Testis (tissue), 5 donors: ENCODE measurements at places on chromosomes 13 and 19.

DNA sequence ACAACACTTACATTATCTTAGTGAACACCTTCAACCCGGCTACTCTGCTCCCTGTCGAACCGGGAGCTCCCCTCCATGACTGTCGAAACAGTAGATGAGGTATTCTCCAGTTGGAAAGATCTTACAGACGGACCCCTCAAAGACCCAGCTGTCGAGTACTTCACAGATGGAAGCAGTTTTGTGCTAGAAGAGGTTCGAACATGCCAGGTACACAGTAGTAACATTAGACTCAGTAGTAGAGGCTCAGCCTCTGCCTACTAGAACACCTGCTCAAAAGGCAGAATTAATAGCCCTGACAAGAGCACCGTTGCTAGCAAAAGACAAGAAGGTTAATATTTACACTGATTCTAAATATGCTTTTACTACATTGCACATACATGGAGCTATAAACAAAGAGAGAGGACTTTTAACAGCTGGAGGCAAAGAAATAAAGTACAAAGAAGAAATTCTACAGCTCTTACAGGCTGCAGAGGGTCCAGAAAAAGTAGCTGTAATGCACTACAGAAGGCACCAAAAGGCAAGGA lies 13.6 kb upstream of the SLC15A1 start:
- DNase-seq = no peak
- no peaks in the 10 kb centered on the region for H3K27me3 ChIP-seq
- no peaks in the 10 kb centered on the region for H3K36me3 ChIP-seq
- no peak overlapping the region for H3K4me3 ChIP-seq
- H3K27ac ChIP-seq = no peak overlapping the region
- no peaks in the 10 kb centered on the region for H3K4me1 ChIP-seq

DNA sequence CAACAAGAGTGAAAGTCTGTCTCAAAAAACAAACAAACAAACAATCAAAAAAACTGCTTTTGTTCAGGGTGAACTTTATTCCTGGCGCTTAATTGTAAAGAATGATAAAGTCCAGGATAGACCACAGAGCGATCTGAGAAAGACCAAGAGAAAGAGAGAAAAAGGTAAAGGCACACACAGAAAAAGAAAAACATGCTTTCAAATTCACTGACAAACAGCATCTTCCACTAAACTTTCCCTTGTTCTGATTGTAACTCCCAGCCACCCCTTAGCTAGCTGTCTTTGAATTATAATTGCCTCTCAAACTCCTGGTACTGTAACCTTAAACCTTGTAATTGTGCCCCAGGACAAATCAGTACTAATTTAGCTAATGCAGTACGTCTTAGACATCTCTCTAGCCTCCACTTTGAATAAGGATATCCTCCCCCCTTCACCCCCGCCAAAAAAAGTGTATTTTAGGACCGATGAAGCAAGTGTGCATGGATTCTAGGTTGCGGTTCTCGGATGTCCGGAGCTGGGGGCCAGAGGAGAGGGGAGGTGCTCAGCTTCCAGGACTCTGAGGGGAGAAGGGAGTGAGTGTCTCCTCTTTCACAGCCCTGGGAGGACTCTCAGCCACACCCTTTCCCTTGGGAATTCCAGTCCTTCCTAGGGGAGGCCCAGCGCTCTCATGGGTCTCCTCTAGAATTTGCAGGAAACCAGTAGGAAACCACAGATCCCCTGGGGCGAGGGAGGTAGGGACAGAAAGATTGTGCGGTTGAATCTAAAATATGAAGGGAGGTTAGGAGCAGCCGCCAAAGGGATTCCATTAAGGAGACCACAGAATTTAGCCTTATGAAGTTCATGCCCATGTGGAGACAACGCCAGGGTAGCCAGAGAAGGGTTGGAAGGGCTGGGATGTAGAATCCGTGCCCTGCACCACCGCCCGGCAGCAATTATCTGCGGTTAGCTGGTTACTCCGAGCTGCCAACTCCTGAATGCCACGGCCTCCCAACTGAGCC lies 19.7 kb downstream of the ZNF536 start:
- H3K27me3 ChIP-seq = no peaks in the 10 kb centered on the region
- no peak for DNase-seq
- H3K4me1 ChIP-seq = no peaks in the 10 kb centered on the region
- H3K36me3 ChIP-seq = no peaks in the 10 kb centered on the region
- H3K4me3 ChIP-seq = no peak overlapping the region
- no peak overlapping the region for H3K27ac ChIP-seq

DNA sequence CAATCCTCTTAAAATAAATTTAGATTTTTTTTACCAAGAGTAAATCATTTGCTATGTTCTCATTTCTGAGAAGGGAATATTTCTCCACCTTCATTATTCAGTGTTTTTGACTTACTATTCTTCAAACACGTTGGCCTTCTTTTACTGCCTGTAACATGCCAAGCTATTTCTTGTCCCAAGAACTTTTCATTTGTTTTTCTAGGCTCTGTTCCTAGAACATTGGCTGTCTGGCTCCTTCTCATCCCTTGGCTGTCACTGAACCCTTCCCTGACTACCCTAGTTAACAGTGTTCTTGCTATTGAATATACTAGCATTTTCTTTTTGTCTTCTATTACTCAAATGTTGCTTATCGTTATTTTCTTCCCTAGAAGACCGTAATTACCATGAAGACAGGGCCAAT lies 248.1 kb downstream of the ITGBL1 start:
- H3K4me1 ChIP-seq = no peaks in the 10 kb centered on the region
- H3K36me3 ChIP-seq = no peaks in the 10 kb centered on the region
- H3K27me3 ChIP-seq = no peaks in the 10 kb centered on the region

DNA sequence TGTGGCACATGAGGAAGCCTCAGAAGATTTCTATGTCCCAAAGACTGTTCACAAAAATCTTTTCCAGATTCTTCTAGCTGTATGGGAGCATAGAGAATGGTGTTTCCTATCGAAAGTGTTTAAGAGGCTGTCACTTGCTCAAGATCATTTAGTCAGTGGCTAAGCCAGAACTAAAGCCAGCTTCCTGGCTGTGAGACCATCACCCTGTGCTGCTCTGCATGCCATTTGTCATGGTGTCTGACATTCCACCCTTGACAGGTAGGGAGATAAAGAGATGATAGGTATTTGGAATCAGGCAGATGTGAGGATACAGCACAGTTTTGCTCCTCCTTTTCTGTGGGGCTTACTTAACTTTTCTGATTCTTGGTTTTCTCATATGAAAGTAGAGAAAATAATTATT lies 177.3 kb downstream of the DNAJC15 start:
- H3K27ac ChIP-seq = no peak overlapping the region
- no peak overlapping the region for H3K4me3 ChIP-seq

- no peak overlapping the region for H3K4me3 ChIP-seq
- DNase-seq = no peak
- H3K27ac ChIP-seq = no peak overlapping the region
- H3K36me3 ChIP-seq = no peaks in the 10 kb centered on the region
- no peaks in the 10 kb centered on the region for H3K4me1 ChIP-seq
- no peaks in the 10 kb centered on the region for H3K27me3 ChIP-seq
Observed at GRCh38 chr13:49502954-49503353, 7.2 kb downstream of the PHF11 start.

- no peak for DNase-seq
- H3K27me3 ChIP-seq = no peaks in the 10 kb centered on the region
- H3K27ac ChIP-seq = no peak overlapping the region
- H3K36me3 ChIP-seq = no peaks in the 10 kb centered on the region
- H3K4me3 ChIP-seq = no peak overlapping the region
- no peaks in the 10 kb centered on the region for H3K4me1 ChIP-seq
Observed at GRCh38 chr13:80070024-80070703, 270.8 kb downstream of the SPRY2 start.

GRCh38 chr19:18020212-18021085 lies 12.5 kb downstream of the ARRDC2 start:
- H3K4me3 ChIP-seq = no peak overlapping the region
- no peaks in the 10 kb centered on the region for H3K36me3 ChIP-seq
- H3K4me1 ChIP-seq = peaks cover 52% of the 10 kb centered on the region
- H3K27ac ChIP-seq = peak overlapping the region; percentile 81

- no peaks in the 10 kb centered on the region for H3K27me3 ChIP-seq
- H3K4me1 ChIP-seq = peaks cover 27% of the 10 kb centered on the region
- H3K4me3 ChIP-seq = peak overlapping the region; percentile 76
- H3K27ac ChIP-seq = peak overlapping the region; percentile 74
- no peak for DNase-seq
Observed at GRCh38 chr19:10568062-10568825, 535 bp downstream of the CDKN2D start.

DNA sequence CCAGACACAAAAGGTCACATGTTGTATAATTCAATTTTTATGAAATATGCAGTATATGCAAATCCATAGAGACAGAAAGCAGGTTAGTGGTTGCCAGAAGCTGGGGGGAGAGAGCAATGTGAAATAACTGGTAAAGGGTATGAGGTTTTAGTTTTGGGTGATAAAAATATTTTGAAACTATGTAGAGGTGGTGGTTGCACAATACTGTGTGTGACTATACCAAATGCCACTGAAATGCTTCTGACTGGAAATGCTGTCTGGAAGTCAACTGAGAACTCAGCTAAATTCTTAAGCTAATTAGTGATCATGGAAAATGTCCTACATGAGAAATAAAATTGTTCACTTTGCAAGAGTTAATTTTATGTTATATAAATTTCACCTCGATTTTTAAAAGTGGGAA lies 65.3 kb upstream of the RXFP2 start:
- H3K36me3 ChIP-seq = no peaks in the 10 kb centered on the region
- H3K27ac ChIP-seq = no peak overlapping the region
- no peak for DNase-seq
- no peaks in the 10 kb centered on the region for H3K27me3 ChIP-seq
- no peak overlapping the region for H3K4me3 ChIP-seq
- no peaks in the 10 kb centered on the region for H3K4me1 ChIP-seq

DNA sequence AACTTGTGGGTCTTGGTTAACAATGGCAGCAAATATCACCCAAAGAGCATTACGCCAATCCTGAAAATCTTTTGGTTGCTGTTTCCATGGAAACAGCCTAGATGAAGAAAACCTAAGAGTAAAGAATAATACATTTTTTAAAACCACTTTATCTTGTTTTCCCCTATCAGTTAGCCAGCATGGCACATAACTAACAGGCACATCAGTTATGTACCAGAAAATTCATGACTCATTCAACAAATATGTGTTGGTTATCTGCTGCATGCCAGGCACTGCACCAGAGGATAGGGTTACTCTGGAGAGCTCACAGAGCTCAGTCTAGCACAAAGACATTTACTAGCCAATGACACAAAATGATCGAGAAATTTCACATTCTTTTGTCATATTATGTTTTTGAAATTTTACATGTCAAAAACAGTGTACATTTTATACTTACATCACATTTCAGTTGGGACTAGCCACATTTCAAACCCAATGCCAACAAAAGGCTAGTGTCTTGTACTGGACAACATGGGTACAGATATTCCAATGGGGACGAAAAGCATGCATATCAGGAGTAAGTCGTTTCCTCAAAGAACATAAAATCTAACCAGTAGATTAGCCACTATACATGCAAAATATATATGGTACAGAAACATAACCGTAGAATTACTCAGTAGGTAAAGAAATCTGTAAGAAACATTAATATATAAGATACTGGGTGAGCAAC lies 20.3 kb downstream of the LNX2 start:
- no peak for DNase-seq
- H3K4me1 ChIP-seq = no peaks in the 10 kb centered on the region
- no peak overlapping the region for H3K27ac ChIP-seq
- no peak overlapping the region for H3K4me3 ChIP-seq
- H3K27me3 ChIP-seq = no peaks in the 10 kb centered on the region
- H3K36me3 ChIP-seq = no peaks in the 10 kb centered on the region

GRCh38 chr13:31904941-31905824 lies 126.4 kb upstream of the FRY start:
- H3K27me3 ChIP-seq = no peaks in the 10 kb centered on the region
- H3K36me3 ChIP-seq = no peaks in the 10 kb centered on the region
- no peak overlapping the region for H3K27ac ChIP-seq
- H3K4me1 ChIP-seq = no peaks in the 10 kb centered on the region

- no peak overlapping the region for H3K4me3 ChIP-seq
- H3K27me3 ChIP-seq = no peaks in the 10 kb centered on the region
- no peaks in the 10 kb centered on the region for H3K36me3 ChIP-seq
- no peak overlapping the region for H3K27ac ChIP-seq
- H3K4me1 ChIP-seq = no peaks in the 10 kb centered on the region
- DNase-seq = no peak
Observed at GRCh38 chr19:8129061-8129618, 20.3 kb downstream of the FBN3 start.

DNA sequence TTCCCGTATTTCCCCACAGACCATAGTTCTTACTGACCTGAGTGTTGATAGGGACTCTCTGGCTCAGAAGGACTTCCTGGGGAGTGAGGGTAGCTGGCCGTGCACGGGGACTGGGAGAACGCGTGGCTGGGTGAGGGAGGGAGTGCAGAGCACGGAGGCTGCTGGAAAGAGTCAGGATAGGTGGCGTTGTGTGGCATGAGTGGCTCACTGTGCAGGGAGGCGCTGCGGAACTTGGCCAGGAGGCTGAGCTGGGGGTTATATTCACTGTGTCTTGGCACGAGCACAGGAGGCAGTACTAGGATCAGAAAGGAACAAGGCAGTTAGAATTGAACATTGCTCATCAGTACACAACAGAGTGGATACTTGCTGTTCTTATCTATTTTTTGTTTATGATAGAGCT lies 47.4 kb downstream of the SMAD9 start:
- H3K27ac ChIP-seq = no peak overlapping the region
- H3K36me3 ChIP-seq = no peaks in the 10 kb centered on the region
- no peaks in the 10 kb centered on the region for H3K27me3 ChIP-seq
- DNase-seq = peak; percentile 21

DNA sequence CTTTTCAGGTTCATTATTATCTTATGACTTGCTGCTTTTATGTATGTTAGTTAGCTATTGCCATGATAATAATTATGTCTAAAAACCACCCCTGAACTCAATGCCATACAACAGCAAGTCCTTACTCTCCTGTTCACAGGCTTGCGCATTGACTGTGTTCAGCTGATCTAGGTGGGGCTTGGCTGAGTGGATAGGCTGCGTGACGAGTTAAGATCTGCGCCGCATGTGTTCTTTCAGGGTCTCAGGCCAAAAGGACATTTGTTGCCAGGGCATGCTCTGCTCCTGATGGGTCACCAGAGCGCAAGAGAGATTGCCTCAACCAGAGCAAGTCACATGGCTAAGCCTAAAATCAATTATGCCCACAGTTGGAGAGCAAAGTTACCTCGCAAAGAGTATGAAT lies 859 bp downstream of the ZNF568 start:
- H3K4me1 ChIP-seq = peaks cover 4% of the 10 kb centered on the region
- DNase-seq = peak; percentile 27
- peak overlapping the region; percentile 64 for H3K4me3 ChIP-seq
- no peaks in the 10 kb centered on the region for H3K36me3 ChIP-seq
